ENCODE measurements at places on chromosomes 2 and 18.

- no peak for DNase-seq
These were observed 412.1 kb downstream of the IRS1 start for GRCh38 chr2:226387499-226387942.

- DNase-seq: no peak
These were observed 68.7 kb upstream of the TTC27 start for GRCh38 chr2:32559136-32559535.

GRCh38 chr2:26668856-26669750, 23.4 kb upstream of the KCNK3 start:
- DNase-seq: no peak

- DNase-seq: no peak
These were observed 89.8 kb upstream of the CHST9 start for GRCh38 chr18:27274901-27275300.

DNA sequence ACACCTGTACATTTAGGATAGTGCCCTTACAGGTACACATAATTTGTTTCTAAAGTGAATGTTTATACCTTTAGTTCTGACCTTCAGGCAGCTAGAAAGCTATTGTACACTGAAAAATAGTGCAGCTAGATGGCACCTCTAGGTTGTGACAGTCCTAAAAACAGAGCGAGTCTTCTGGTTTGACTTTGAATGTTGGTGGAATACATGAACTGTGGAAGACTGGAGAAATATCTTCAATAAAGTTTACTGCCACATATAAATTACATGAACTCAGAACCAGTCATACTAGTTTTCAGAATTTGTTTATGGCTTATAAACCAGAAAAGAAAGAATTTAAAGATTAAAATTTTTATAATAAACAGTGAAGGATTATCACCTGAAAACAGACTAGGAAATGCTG, 58.7 kb upstream of the TWSG1 start:
- no peak for DNase-seq
